ENCODE measurements at places on chromosomes 1 and 21.

GRCh38 chr1:56191369-56191768 is 388.0 kb downstream of the PLPP3 start:
- DNase-seq: no peak

DNA sequence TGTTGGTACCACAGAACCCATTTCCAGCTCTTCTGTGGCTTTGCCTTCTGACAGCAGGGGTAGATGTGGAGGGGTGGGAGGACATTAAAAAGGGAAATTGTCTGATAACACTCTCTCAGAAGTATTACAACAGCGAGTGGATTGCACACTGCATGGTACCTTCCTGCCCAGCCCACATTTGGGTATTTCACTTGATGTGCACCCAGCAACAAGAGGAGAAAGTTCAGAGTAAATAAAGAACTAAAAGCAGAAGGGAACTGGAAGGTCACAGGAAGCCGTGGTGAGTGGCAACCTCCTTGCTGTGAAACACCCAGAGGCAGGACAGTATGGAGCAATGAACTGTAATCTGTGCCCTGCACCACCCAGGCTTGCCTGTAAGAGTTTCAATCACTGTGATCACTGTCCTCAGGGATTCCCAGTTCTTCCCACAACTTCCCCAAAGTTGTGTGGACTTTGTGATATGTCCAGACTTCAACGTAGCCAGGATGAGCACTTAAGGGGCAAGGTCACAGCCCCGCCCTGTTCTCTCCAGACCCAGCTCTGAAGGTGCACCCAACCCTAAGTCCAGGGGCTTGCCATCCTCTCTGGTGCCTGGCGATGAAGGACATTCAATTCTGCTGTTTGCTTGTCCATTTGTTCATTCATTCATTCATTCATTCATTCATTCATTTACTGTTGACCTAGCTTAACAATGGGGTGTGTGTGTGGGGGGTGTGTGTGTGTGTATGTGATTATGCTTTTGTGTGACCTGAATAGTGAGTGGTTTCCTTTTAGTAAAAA is 18.7 kb upstream of the F5 start:
- DNase-seq: no peak

DNA sequence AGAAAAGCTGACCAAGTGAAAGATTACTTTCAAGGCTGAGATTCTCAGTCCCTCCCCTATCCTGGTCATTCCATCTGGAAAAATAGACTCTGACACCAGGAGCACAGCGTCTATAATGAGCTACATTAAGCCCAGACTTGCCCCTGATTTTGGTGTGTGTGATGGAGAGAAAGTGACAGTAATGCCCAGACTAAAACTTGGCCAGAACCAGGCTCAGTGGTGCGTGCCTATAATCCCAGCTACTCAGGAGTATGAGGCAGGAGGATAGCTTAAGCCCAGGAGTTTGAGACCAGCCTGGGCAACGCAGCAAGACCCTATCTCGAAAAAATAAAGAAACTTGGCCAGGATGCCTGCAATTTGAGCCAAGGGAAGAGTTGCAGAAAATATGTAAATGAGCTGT is 15.9 kb downstream of the PLEKHA6 start:
- DNase-seq: no peak

DNA sequence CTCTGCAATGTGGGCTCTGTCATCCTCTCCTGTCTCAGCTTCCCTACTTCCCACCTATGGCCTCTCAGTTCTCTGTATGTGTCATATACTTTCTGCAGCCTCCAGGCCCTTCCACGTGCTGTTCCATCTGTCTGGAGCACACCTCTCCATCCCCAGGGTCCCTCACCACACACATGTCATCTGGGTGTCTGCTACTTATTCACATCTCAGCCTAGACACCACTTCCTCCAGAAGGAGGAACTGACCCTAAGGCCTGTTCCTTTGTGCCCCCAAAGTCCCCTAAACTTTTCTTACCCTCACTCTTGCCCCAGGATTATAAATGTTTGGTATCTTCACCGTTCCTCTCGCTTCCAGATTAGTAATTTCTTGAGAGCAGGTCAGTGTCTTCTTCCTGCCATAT is 10.1 kb downstream of the LACTBL1 start:
- DNase-seq: no peak

GRCh38 chr1:59006289-59006658 is 222.4 kb upstream of the JUN start:
- DNase-seq: no peak

DNA sequence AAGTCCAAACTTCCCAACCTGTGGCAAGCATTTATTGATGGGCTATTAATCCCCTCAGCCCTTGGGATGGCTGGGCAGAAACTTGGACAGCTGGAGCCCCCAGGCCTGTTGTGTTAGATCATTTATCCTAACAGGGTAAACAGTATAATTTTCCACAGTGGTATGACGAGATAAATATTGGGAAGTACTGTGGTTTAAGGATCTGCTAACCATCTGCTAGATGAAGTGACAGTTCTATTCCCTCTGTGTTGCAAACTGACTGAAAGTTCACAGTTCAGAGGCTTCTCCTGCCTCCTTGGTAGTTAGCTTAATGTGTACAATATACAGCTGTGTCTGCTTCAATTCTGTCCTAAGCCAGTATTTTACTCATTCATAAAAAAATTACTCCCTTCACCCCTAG is 127.5 kb upstream of the CHODL start:
- DNase-seq: no peak

DNA sequence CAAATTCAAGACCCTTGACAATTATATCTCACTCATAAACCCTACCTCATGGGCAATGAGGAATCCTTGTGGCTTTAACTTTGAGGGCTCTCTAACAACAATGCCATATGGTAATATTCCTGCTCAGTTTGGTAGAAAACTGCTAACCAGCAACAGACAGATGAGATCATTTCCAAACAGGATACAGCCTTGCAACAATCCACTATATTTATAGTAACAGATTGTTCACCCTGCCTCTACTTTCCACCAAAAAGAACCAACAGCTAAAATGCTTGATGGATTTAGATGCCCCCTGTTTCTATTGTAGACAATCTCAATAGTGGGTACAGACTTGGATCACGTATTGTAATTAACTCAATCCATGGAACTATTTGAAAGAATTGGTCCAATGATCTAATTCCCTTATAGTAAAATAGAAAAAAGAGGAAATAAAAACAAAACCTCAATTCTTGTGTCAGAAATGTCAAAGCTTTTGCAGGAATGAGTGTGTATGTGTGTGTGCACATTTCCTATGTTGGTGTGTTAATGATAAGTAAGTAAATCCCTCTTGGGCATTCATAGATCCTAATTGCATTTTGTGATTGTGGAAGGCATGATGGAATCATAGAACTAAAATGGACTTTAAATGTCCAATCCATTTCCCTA is 100.0 kb upstream of the EDEM3 start:
- no peak for DNase-seq

Measured in sciatic nerve (tissue), 2 donors.